ENCODE measurements at places on chromosomes 5 and 9.
A peak's percentile ranks its signal among the peaks of the same experiment; 100 is the strongest.

GRCh38 chr5:141609044-141609443 is 9.8 kb downstream of the DIAPH1 start:
- DNase-seq, result no peak

GRCh38 chr5:149694007-149694406 is 36.1 kb upstream of the PPARGC1B start:
- no peak for DNase-seq

GRCh38 chr9:133814586-133815208 is 76.5 kb upstream of the SARDH start:
- no peak for DNase-seq

- DNase-seq, result no peak
These were observed 205.4 kb downstream of the SPATA31A6 start for GRCh38 chr9:42388846-42389245.

DNA sequence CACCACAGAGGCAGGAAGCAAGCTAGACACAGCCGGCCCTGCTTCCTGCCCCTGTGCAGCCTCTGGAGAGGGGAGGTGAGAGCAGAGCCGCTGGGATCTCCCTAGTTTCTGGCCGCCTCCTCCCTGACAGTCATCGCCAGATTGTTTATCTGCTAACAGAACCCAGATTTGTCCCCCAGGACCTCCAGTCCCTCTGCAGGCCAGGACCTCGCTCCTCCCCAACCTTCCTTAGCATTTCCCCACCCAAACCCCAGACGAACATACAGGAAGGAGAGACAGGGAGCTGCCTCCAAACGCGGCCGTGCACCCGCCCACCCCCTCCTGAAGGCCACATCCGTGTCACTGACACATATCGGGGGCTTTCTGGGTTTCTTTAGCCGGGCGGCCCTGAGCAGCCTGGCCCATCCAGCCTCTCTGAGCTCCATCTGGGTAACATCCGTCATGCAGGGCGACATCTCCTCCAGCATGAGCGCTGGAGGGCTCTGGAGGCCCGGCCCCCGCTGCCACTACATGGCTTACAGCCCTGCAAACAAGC is 47.5 kb downstream of the DBH start:
- DNase-seq, result peak; percentile 44
